GM06990 (cell line): ENCODE measurements at places on chromosomes 7 and 10.
A peak's percentile ranks its signal among the peaks of the same experiment; 100 is the strongest.

DNA sequence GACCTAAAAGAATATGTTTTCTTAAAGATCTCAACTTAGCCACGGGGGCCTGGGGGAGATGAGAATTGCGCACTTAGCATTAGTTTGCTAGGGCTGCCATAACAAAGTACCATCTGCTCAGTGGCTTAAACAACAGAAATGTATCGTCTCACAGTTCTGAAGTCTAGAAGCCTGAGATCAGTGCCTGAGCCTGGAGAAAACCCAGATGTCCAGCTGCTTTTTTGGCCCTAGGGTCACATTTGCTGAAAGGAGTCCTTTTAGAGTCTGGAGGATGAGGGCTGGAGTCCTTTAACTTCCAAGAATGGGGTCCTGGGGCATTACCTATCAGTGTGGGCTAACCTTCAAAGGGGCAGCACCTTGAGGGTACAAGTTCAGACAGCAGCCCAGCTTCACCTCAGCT, 48.2 kb downstream of the SMURF1 start:
- no peak for DNase-seq

- no peak for DNase-seq
These were observed 22.7 kb downstream of the JAZF1 start for GRCh38 chr7:28157831-28158416.

DNA sequence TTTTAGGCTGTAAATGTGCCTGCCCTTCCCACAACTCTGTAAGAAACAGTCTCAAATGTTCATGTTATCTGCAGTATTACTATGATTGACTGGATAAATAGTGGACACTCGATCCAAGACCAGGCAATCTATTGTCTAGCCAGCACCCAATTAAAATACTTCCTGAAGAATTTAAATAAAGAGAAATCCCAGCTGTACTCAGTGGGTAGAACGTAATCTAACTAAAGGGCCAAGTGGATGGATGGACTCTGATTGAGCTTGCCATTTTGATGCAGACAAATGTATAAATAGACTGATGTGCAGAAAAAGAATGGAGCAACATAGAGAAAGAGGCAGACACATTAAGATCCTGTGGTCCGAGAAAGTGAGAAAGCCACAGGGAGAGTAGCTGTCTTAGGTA, 158.0 kb downstream of the IPMK start:
- DNase-seq, result no peak

- no peak for DNase-seq
These were observed 143.0 kb upstream of the NRP1 start for GRCh38 chr10:33477291-33478088.

- DNase-seq, result no peak
These were observed 5.0 kb downstream of the VIPR2 start for GRCh38 chr7:159139639-159140038.

DNA sequence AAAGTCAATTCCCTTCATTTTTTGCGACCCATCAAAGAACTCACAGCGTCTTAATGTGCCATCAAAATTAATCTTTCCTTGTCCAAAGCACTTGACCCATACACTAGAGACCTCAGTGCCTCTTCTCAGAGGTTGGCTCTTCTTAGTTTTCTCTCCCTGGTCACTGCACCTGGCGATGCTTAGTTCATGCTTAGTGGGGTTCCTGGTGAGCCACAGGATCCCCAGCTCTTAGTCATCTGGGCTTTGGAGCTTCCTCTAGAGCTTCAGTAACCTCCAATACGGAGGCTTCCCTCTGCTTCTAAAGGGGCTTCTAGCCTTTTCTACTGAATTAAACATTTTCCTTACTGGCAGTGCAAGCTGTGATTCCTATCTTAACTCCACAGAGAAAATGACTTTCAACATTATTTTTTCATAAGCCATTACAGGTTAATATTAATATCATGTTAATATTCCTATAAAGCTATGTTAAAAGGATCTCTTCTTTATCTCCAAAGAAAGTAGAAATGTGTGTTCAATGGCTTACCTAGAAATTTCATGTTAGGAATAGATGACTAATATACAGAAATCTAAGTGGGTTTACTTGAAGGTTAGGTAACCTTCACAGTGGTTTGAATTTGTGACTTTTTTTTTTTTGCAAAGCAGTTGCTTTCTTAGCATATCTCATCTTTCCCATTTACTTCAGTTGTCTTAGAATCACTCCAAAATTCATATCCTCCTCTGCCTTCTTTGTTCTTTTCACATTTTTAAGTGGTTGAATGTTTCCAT, 295.2 kb downstream of the CAMK1D start:
- no peak for DNase-seq

DNA sequence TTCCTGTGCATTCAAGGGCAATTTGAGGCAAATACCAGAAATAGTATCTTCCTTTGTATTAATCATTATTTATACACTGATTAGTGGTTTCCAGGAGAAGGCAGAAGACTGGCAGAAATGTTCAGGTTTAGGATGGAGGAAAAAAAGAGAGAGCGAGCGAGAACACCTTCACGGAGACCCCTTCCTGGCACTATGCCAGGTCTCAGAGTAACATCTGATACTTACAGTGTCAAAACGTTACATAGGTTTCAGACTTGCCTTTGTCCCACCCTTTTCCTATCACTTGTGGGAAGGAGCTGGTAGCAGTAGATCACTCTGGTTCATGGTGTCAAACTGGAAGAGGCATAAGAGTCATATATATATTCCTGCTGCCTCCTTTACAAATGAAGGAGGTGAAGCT, 652 bp downstream of the OR2A12 start:
- no peak for DNase-seq

GRCh38 chr10:26528715-26529393, 90.7 kb downstream of the APBB1IP start:
- DNase-seq, result peak; percentile 27

DNA sequence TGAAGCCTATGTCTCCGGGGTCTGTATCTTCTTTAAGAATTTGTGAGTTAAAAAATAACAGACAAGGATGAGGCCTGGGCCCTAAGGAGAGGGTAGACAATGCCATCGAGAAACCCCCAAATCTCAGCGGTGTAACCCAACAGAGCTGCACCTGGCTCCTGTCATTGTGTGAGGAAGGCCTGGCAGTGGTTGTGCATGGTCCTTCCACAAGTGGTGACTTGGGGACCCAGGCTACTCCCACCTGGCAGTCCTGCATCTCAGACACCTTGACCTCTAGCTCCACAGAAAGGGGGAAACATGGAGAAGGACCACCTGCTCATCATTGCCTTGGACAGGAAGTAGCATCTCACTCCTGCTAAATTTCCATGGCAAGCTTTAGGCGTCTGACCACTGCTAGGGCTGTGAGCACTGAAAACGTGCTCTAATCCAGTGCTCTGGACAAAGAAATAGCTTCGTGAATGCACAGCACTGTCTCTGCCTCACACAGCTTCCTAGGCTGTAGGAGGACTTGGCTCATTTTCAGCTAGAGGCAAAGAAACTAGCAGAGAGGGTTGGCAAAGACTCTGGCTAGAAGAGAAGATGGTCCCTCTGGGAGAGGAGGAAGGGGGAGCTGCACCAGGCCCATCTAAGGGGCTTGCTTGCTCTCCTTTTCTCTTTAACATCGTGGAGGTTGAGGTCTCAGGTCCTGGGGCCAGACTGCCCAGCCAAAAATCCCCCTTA, 273.9 kb upstream of the ZMIZ1 start:
- DNase-seq, result no peak

GRCh38 chr7:42858570-42858969, 53.3 kb downstream of the C7orf25 start:
- no peak for DNase-seq

DNA sequence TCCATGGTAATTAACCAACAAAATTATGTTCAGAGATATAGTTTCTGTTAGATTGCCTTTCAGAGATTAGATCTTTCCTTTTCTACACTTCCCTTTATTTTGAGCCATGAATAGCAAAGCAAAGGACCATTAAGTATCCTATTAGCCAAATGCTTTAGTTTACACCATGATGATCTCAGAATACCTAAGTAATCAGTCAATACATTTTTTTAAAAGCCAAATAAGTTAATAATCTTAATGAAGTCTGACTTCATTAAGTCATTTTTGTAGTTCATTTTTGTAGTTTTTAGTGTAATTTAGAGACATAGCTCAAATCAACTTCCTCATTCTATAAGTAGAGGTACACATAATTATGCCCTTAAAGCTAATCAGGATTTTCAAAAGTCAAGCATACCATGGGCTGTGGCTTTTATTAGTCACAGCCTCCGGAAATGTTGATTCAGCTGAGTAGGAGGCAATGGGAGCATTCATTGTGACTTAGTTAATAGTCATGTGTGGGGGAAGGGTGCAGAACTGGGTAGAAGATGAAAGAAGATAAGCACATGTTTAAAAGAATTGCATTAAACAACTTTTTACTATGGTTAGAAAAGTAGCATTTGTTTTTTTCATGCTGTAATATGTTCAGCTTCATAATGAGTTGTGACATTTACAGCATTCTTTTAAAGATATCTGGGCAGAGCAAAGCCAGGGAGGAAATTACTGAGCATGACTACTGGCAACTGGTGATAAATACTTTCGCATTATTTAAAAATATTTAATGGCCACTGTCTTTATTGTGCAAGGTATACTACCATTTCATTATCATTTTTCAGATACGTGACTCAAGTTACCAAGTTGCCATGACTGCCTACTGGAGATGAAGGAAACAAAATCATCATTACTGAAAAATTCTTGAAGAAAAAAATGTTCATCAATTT, 57.3 kb upstream of the CCDC71L start:
- peak; percentile 80 for DNase-seq

GRCh38 chr7:101506531-101506930, 122.6 kb downstream of the MYL10 start:
- DNase-seq, result no peak

DNA sequence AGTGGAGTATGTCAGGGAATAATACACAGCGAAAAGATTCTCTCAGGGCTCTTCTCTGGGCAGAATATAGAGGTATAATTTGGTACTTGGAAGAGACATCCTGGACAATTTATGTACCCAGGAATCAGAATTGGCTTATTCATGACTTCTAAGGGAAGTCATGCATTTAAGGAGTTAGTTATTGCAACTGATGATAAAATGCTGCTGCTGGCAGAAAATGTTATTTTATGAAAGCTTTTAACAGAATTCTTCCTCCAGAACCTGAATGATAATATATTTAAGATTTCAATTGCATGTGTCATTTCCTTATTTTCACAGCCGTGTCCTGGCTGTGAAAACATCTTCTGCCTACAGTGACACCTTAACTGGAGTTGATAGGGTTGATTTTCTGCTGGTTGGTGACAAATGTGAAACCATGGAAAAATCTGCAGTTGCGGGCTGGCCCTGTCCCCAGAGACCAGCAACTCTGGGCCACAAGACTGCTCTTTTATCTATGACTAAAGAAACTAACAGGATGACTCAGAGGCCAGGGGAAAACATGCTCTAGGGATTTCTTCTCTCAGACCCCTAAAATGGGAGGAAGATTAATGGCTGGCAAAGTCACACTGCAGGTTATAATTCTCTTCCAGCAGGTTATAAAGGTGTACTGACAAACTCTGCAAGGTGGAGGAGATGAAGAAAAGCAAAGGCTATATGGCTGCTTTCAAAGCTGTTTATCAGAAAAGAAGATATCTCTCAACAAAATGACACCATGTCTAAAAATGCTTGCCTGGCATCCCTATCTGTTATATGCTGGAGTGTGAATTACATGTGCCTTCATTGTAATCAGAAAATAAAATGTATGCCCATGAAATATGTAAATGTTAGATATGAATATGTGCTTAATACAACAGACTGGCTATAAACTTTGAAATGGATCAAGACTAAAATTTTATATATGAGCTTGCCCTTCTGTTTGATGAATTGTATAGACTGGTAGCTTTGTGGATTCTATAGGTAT, 12.1 kb upstream of the TRUB1 start:
- DNase-seq, result peak; percentile 26

GRCh38 chr7:27229448-27229847, 13.2 kb upstream of the EVX1 start:
- no peak for DNase-seq

GRCh38 chr7:39580149-39580874, 14.1 kb downstream of the YAE1 start:
- DNase-seq, result peak; percentile 44

- DNase-seq, result no peak
These were observed 24.5 kb downstream of the IL15RA start for GRCh38 chr10:5952731-5953385.

GRCh38 chr7:134890246-134891240, 95.8 kb upstream of the AGBL3 start:
- no peak for DNase-seq

GRCh38 chr7:101332026-101332425, 10.4 kb upstream of the IFT22 start:
- DNase-seq, result no peak

- DNase-seq, result no peak
These were observed 344.7 kb upstream of the LRGUK start for GRCh38 chr7:133782470-133782869.

- DNase-seq, result peak; percentile 83
These were observed at the start of gene TSPAN15 for GRCh38 chr10:69451209-69451783. Gene TSPAN15 (plus strand): TSS chr10:69451465. CDS start chr10:69451595, 130 bp downstream.

- DNase-seq, result no peak
These were observed 21.2 kb downstream of the PRSS37 start for GRCh38 chr7:141820067-141820466.

DNA sequence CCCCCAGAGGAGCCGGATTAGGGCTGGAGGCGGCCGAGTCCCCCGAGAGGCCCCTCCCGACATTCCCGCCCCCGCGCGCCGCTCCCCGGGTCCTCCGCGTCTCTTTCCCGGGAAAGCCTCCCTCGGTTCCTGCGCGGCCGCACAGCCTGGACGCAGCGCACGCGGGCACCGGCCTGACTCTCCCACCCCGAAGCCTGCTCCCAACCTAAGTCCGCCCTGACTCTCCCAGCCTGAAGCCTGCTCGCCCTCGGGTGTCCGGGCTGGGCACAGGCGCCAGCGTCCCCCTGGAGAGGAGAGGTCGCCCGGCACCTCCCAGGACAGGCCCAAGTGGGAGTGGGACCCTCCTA, 441 bp upstream of the VENTX start:
- DNase-seq, result no peak

- no peak for DNase-seq
These were observed 85.5 kb upstream of the PRKG1 start for GRCh38 chr10:50988792-50989191.

- no peak for DNase-seq
These were observed 32.8 kb upstream of the STRIP2 start for GRCh38 chr7:129401228-129401966.

GRCh38 chr10:4254101-4254994, 469.3 kb upstream of the KLF6 start:
- no peak for DNase-seq

GRCh38 chr7:149868623-149869290, 5.0 kb upstream of the ATP6V0E2 start:
- no peak for DNase-seq

GRCh38 chr10:97550336-97551149, 22.0 kb upstream of the ANKRD2 start:
- DNase-seq, result no peak
